ENCODE measurements at places on chromosomes 5 and 9.

- no peak for DNase-seq
These were observed 37.6 kb downstream of the ROPN1L start for GRCh38 chr5:10479154-10479721.

- DNase-seq = no peak
These were observed 281.6 kb downstream of the MAST4 start for GRCh38 chr5:66877843-66878242.

- peak; percentile 34 for DNase-seq
These were observed 32.1 kb downstream of the PTPA start for GRCh38 chr9:129143031-129143927.

GRCh38 chr5:66854416-66854815 is 258.2 kb downstream of the MAST4 start:
- DNase-seq = no peak

- DNase-seq = no peak
These were observed 226.8 kb downstream of the EFNA5 start for GRCh38 chr5:107443897-107444296.

Measured in amygdala (tissue), 56 donors.